ENCODE measurements at places on chromosomes 2 and 18.

DNA sequence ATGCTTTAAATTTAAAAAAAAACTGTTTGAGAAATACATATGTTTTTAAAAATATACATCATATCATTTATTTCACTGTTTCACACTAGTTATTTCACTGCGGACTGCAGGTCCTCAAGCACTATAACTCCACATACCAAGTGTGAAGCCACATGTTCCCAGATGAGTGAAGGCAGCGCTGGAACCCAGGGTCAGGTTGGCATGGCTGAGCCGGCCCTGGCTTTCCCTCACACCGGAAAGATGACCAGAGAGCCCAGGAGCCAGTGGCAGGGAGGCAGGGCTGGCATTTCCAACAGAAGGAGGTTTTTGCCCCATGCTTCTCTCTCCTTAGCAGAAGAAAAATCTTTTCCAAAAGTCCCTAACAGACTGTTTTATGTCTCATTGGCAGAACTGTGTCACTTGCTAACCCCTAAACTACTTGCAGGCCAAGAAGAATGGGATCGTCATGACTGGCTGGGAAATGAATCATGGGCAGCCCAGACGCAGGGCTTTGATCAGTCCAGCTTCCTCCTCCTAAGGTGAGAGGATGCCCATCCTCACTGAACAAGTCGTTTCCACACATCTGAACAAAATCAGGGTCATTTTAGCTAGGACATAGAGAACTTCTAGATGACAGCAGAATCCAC, 287.6 kb upstream of the HNRNPA3 start:
- no peak for DNase-seq

DNA sequence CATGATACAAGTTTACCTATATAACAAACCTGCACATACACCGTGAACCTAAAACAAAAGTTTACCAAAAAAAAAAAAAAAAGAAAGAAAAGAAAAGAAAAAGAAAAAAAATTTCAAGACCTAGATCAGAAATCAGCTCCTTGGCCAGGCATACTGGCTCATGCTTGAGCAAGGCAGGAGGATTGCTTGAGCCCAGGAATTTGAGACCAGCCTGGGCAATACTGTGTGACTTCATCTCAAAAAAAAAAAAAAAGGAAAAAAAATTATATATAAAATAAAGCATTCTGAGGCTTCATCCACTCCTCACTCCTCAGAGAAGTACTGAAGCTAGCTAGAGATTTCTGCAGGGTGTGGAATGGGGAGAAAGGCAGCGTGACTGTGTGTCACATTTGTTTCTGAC, 11.8 kb upstream of the PROC start:
- no peak for DNase-seq

DNA sequence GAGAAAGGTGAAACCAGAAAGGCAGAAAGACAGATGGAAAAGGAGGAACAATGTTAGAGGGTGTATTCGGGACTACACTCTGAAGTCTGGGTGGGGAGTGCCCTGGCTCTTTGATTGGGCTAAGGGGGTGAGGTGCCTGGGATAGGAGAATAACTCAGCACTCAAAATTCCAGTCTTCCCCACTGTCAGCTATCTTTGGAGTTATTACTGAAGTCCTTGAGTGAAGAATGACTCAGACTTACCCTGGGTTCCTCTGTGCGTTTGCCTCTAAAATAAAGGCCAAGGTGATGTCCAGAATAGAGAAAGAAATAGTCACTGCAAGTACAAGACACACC, 151.8 kb upstream of the SERPINE2 start:
- DNase-seq = no peak

DNA sequence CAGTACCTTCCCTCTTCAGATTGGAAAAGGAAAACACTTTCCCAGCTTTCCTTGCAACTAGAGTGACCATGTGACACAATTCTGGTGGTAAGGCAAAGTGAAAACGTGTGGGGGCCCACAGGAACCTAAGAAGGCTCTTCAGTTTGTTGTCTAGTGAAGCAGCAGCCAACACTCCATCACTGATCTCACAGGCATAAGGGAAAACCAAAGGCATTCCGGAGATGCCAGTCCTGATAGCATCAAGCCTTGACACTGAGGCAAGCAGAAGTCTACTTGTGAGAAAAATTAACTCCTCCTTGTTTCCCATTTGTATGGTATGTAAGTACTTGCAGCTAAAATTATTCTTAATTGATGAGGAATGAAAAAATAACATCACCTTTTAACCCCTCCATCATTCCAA, 88.3 kb downstream of the ETAA1 start:
- DNase-seq = no peak

DNA sequence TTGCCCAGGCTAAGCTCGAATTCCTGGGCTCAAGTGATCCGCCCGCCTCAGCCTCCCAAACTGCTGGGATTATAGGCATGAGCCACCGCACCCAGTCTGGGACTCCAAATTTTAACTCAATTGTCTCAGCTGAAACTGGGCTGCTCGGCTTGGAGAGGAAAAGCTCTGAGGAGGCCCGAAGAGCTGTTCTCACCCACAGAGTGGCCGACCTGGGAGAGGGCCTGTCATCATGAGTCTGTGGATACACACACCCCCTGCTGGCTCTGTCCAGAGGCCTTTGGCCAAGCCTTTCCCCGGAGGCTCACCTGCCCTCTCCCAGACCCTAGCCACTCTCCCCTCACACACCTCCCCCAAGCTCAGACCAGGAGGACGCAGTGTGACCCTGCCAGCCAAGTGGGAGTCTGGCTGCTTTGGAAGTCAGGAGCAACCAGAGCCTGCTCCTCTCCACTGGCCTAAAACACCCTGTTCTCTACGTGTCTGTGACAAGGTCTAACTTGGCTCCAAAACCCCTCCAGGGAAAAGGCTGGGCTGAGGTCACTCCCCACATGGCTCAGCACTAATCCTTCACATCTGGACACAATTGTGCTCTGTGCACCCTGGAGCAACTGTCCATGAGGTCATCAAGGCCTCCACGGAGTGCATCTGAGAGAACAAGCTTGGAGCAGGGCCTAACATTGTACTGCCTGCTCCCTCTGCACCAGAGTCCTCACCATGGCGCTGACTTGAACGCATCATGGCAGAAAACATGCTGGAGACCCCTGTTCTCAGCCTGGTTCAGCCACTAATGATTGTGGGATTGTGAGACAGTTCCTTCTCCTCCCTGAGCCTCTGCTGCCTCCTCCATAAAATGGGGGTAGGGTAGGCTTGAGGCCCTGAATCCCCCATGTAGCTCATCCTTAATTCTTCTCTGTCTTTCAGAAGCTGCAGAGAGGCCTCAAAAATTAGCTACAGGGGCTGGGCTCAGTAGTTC, 49.9 kb upstream of the RAB6C start:
- no peak for DNase-seq

- no peak for DNase-seq
Observed at GRCh38 chr18:28127763-28128658, 48.9 kb downstream of the CDH2 start.

GRCh38 chr18:79599441-79599931, 80.1 kb upstream of the CTDP1 start:
- no peak for DNase-seq

- DNase-seq = no peak
Observed at GRCh38 chr2:20930928-20931327, 108.0 kb upstream of the LDAH start.

GRCh38 chr18:62763101-62763521, 47.8 kb downstream of the PHLPP1 start:
- DNase-seq = no peak

GRCh38 chr2:32988525-32988924, 41.8 kb downstream of the LTBP1 start:
- DNase-seq = no peak

DNA sequence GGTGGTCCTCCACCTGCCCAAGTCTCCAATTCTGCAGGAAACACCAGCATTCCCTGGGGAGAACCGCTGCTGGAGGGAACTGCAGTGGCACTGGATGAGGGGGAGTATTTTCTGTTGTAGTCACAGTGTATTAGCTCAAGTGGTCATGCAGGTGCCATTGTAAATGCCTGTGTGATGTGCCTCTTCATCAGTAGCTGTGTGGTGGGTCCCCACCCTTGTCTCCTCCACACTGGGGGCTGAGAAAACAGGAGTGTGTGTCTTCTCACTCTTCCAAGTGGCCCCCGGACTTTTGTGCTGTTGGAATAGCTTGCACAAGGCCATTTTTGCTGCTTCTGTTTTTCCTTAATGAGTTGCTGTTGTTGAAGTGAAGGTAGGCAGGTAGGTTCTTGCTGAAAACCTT, 8.7 kb downstream of the NCK2 start:
- no peak for DNase-seq

- DNase-seq = no peak
Observed at GRCh38 chr2:15628899-15629855, 37.5 kb downstream of the DDX1 start.

DNA sequence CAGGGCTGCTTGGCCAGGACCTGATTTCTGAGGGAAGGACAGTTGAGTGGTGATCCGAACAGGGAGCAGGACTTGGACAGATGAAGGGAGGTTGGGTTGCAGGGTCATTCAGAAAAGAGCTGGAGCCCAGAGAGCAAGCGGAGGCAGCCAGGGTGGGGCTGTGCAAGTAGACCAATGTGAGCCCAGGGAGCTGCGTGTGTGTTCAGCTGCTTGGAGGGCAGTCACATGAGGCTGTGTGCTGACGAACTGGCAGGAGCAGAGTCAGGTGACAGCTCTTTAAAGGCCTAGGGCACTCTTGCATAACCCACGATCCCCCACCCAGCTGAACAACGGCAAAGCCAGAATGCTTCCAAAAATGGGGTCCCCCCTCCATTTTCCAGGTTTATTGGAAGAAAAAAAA, 4.6 kb upstream of the MLPH start:
- no peak for DNase-seq

DNA sequence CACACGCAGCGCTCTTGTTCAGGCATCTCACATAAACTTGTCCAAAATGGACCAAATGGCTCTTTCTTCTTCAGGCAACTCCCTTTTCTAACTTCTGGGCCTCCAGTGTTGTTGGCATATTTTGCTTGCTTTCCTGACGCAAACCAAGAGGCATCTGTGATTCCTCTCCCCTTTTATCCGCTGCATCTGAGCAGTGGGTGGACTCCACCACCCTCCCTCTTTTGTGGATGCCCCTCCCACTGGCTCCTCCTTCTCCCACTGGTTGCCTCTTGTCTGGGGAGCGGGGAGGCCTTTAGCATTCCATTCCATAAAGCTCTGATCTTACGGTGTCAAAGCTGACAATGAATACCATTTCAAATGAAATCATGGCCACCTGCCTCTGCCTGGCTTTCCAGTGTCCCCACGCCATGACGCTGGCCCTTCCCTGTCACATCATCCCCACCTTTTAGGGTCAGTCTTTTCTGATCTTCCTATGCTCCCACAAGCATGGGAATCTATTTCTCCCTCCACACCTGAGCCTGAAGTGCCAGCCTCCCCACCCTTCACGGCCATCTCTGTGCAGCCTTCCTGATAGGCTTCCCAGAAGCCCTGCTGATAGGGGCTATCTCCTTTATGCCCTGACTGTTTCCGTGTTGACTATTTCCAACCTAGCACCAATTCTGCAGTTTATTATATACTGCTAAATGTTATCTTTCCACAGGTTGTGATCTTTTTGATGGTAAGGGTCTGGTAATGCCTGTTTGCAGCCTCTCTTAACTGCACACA, 51.5 kb downstream of the RPL37A start:
- DNase-seq = no peak

- no peak for DNase-seq
Observed at GRCh38 chr2:60602388-60602787, 48.9 kb upstream of the BCL11A start.

DNA sequence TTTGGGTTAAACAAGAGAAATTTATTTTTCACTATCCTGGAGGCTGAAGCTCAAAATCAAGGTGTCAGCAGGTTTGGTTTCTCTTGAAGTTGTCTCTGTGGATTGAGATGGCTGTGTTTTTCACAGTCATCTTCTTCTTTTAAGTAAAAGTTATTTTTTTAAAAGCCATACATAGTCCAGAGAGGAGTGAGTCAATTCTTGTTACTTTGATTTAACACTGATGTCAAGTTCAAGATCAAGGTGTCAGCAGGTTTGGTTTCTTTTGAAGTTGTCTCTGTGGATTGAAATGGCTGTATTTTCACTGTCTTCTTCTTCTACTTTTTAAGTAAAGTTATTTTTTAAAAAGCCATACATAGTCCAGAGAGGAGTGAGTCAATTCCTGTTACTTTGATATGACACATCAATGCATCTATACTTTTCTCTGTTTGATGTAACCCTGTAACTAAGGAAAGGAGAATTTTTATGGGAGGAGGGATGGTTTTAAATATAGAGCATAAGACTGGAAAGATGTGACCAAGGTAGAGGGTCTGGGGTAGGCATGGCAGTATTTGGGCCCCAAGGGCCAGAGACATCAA, 22.5 kb upstream of the RASGRP3 start:
- DNase-seq = no peak

DNA sequence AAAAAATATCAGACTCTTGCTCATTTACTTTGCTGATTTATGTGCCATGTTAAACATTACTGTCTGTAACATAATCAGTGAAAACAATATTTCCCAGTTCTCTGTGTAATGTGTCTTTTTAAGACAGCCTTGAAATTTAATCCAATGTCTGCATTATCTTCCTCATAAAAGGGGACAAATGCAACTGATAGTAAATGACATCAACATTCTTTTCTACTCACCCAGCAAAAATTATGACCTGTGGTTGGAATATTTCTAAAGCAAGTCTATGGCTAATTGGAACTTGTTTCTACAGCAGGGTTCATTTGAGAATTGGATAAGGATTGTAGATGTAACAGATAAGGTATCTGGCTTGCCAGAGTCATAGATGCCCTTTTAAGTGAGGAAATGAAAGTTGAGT, 34.8 kb downstream of the C1D start:
- DNase-seq = no peak

Measured in stimulated activated CD4-positive, alpha-beta T cell treated with anti-CD3 and anti-CD28 coated beads, Interleukin-4, amount 100 ng/mL, for 48 hours (primary cell).